ENCODE measurements at places on chromosomes 1 and 21.

DNA sequence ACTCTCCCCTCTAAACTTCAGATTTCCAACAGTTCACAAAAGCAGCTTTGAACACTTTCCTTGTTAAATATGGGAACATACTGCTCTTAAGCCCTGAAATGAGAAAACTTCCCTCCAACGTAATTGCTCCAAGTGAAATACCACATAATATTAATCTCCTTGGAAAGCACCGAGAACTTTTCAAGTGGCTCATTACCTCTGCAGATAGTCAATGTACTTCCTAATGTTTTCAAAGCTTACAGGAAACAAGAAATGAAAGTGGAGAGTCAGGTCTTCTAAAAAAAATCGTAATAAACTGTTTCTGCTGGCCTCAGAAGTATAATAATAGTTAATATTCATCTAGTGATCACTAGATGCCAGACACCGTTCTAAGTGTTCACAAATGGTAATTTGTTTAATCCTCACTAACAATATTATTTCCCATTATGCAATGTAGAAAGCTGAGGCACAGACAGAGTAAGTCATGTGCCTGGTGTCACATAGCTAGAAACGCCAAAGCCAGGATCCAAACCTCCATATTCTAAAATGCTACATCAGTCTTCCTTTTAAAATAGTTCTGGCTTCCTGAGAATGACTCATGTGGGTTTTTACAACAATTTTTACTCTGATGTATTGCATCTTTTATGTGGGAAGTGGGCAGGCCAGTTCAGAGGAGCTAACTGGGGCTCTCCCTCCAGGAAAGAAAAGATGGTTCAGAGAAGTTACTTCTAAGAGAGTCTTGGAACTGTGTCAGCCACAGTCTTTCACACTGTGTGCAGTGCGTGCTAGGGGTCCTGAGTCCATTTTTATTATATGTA lies 177.2 kb downstream of the PLPPR4 start:
- no peak for DNase-seq

- no peak for DNase-seq
Observed at GRCh38 chr1:64623750-64624191, 121.1 kb upstream of the RAVER2 start.

- DNase-seq = no peak
Observed at GRCh38 chr1:34726861-34727260, 28.0 kb upstream of the GJB5 start.

- DNase-seq = no peak
Observed at GRCh38 chr1:232854798-232855159, 49.6 kb downstream of the MAP10 start.

DNA sequence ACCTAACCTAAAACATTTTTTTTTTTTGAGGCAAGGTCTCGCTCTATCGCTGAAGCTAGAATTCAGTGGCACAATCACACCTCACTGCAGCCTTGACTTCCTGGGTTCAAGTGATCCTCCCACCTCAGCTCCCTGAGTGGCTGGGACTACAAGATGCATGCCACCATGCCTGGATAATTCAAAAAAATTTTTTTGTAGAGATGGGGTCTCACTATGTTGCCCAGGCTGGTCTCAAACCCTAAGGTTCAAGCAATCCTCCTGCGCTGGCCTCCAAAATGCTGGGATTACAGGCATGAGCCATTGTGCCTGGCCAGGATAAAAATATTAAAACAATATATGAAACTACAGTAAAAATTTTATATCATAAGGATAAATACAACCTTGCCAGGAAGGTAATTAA lies 4.9 kb downstream of the LIX1L start:
- DNase-seq = no peak

DNA sequence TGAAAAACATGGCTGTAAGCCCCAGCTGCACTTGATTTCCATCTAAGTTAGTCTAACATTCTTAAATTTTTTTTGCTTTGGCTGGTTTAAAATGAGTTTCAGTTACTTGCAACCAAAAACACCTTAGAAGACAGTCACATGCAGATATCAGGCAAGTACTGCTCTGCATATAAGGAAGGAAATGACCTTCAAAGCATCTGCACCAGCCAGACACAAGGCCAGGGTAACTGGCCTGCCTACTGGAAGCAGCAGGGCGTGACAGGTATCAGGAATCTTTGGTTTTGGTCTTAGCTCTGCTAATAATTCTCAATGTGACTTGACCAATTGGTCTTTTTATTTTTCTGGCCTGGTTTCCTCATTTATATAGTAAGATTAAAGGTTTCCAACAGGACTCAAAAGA lies 33.5 kb downstream of the SCYL3 start:
- DNase-seq = no peak

DNA sequence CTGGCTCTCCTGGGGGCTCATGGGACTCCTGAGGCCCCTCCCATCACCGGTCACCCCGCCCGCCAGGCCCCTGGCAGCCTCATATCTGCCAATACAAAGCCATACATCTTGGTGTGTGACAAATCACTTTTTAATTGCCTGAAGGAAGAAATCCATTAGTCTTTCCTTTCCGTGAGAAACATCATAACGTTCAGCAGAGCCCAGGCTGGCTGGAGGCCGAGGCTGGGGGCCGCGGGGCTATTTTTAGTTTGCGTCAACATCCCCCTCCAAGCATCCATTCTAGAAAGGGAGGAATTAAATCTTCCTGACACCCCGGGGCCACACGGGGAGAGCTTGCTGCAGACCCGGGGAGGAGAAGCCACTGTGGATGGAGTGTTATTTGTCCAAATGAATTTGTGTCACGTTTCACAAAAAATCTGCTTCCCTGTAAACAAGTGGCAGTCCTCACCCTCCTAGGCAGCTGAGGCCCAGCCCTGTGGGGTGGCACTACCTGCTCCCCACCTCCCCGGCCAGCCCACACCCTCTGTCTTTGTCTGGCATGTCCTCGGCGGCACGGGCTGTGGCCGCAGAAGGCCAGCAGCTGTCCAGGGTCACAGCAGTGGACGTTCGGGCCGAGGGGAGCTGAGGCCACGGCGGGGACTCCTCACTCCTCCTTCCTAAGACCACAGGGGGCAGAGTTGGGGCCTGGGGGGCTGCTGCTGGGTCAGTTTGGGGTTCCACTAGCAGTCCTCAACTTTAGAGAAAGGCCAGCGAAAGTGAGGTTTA lies 236.9 kb upstream of the VAMP3 start:
- DNase-seq = no peak

GRCh38 chr1:211280910-211281309 lies 21.7 kb downstream of the RCOR3 start:
- DNase-seq = no peak

- DNase-seq = no peak
Observed at GRCh38 chr1:176601348-176601747, 138.4 kb downstream of the PAPPA2 start.

DNA sequence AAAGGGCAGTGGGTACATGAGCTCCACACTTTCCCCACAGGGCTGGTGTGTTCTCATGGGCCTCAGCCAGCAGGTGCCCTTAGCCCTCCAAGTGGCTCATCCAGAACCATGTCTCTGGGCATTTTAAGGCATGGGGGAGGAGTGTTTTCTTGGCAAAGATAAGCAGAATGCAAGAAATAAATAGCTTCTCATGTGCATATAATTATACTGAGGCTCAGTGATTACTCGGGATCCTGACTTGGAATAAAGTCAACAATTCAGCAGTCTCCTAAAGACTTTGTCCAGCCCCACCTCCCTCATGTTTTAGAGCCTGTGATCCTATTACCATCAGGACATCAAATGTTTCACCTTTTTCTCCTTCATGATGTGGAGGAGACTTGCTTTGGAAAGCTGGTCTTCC lies 92.7 kb upstream of the COG2 start:
- DNase-seq = no peak

- DNase-seq = peak; percentile 42
Observed at GRCh38 chr1:160682983-160683865, 28.4 kb downstream of the CD48 start.

GRCh38 chr1:41812051-41812450 lies 106.7 kb downstream of the HIVEP3 start:
- peak; percentile 43 for DNase-seq

GRCh38 chr1:94962409-94963265 lies 35.7 kb upstream of the CNN3 start:
- peak; percentile 9 for DNase-seq

GRCh38 chr1:62358665-62359373 lies 39.6 kb upstream of the KANK4 start:
- no peak for DNase-seq

- DNase-seq = no peak
Observed at GRCh38 chr1:111653709-111654108, 34.1 kb downstream of the RAP1A start.

- no peak for DNase-seq
Observed at GRCh38 chr1:54814126-54814498, 13.0 kb upstream of the TTC22 start.
